Stimulated activated CD4-positive, alpha-beta T cell treated with anti-CD3 and anti-CD28 coated beads, Interleukin-15, amount 100 ng/mL, for 24 hours (primary cell): ENCODE measurements at places on chromosomes 1 and 21.

- DNase-seq, result no peak
These were observed 18.3 kb upstream of the HJV start for GRCh38 chr1:146039844-146040194.

DNA sequence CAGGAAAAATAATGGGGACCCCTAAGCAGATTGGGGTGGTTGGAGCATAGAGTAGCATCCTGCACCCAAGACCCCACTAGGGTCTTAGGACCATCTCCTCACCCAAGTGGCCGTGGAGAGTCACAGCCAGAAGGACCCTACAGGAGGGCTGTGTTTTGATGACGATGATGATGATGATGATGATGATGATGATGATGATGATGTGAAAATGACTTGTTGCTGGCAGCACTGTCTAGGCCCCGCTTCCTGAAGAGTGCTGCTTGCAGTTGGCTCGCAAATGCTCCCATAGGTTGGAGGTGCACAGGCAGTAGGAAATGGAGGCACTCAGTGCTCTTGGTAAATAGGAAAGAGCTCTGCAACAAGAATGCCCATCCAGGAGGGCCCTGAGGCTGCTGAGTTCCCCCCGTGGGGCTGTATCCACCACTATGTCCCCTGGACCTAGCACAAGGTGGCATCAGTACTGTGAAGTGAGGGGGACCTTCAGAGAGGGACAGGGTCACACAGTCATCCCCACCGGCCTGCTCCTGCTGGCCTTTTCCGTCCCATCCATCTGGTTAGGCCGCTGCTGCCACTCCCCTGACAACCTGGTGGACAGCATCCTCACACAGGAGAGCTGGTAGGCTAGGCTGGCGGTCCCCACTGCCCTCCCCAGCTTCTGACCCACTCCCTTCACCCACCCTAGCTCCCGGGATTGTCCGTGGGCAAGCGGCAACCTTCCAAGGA, 139.6 kb downstream of the FOXD2 start:
- no peak for DNase-seq

GRCh38 chr1:62034790-62035189, 159.9 kb upstream of the L1TD1 start:
- DNase-seq, result no peak

GRCh38 chr1:115219927-115220326, 118.1 kb downstream of the NGF start:
- no peak for DNase-seq

- DNase-seq, result no peak
These were observed 51.1 kb downstream of the IER5 start for GRCh38 chr1:181139631-181140061.

DNA sequence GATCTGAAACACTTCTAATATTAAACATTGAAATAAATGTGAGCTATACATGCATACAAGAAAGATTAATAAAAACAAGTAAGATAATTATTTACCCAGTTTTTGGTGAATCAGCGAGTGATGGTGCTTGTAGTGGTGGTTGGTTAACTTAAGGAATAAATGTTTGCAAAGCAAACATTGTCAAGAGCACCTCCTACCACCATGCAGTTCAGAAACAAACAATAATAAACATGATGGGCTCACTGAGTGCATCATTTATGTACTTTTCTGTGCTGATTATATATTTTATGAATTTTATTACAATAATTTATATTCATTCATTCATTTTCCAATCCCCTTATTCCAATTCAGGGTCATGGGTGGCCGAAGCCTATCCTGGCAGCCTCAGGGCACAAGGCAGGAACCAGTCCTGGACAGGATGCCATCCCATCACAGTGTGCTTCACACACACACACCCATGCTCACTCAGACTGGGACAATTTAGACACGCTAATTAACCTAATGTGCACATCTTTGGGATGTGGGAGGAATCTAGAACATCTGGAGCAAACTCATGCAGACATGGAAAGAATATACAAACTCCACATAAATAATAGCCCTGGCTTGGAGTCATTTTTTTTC, 57.8 kb downstream of the ZMYM4 start:
- no peak for DNase-seq
